ENCODE measurements at places on chromosomes 6 and 20.

GRCh38 chr6:5659467-5659866 is 347.3 kb downstream of the NRN1 start:
- DNase-seq: no peak

GRCh38 chr20:45771182-45771759 is 20.4 kb downstream of the WFDC3 start:
- DNase-seq: peak; percentile 84

DNA sequence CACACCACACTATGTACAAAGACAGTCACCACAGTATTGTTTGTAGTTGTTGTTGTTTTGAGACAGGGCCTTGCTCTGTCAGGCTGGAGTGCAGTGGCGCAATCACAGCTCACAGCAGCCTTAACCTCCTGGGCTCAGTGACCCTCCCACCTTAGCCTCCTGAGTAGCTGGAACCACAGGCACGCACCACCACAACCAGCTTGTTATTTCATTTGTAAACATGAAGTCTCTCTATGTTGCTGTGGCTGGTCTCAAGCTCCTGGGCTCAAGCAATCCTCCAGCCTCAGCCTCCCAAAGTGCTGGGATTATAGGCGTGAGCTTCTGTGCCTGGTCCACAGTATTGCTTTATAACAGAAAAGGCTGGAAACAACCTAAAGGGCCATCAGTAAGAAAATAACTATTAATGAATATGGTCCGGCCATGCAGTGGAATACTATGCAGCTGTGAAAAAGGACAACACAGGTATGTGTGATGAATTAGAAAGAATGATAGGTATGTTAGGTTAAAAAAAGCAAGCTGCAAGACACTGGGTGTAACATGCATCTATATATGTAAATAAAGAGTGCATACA is 30.0 kb upstream of the PTGIS start:
- no peak for DNase-seq

GRCh38 chr6:29506446-29507067 is 18.8 kb upstream of the MAS1L start:
- DNase-seq: no peak

- DNase-seq: no peak
These were observed 89.2 kb downstream of the ARID1B start for GRCh38 chr6:156866220-156867015.

GRCh38 chr6:41824571-41825569 is 37.4 kb downstream of the TOMM6 start:
- DNase-seq: no peak

- DNase-seq: no peak
These were observed 42.0 kb downstream of the KIAA1755 start for GRCh38 chr20:38218566-38218885.

DNA sequence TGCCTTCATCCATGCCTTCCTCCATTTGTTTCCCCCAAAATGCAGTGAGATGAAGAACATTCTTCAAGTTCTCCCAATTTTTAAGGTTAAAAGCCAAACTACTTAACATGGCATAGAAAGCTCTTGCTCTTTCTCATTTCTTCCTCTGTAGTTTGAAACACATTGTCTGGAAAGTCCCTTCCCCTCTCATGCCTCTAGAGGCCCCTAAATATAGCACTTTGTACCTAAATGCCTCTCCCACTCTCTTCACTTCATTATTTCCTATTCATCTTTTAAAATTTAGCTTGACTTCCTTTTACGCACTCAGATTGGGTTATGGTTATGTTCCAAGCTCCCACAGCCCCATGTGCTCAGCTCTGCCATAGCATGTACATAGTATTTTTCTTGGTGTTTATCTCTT is 389.3 kb downstream of the HDGFL1 start:
- no peak for DNase-seq

DNA sequence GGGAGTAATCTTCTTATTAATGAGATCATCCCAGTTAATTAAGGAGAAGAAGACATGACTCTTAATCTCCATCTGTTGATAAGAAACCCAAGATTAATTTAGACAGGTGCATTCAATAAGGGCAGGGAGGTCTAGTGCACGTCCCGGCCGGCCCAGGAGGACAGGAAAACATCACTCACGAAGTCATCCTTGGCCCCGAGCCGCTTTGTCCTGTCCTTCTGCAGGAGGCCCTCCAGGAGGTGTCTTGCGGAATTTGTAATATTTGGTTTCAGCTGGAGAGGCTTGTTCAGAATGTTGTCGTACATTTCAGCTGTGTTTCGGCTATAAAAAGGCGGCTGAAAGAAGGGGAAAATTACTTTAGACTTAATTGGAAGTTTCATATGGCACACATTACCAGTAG is 118.4 kb upstream of the SLC2A12 start:
- DNase-seq: no peak

GRCh38 chr20:49951151-49951550 is 15.0 kb downstream of the RNF114 start:
- no peak for DNase-seq

DNA sequence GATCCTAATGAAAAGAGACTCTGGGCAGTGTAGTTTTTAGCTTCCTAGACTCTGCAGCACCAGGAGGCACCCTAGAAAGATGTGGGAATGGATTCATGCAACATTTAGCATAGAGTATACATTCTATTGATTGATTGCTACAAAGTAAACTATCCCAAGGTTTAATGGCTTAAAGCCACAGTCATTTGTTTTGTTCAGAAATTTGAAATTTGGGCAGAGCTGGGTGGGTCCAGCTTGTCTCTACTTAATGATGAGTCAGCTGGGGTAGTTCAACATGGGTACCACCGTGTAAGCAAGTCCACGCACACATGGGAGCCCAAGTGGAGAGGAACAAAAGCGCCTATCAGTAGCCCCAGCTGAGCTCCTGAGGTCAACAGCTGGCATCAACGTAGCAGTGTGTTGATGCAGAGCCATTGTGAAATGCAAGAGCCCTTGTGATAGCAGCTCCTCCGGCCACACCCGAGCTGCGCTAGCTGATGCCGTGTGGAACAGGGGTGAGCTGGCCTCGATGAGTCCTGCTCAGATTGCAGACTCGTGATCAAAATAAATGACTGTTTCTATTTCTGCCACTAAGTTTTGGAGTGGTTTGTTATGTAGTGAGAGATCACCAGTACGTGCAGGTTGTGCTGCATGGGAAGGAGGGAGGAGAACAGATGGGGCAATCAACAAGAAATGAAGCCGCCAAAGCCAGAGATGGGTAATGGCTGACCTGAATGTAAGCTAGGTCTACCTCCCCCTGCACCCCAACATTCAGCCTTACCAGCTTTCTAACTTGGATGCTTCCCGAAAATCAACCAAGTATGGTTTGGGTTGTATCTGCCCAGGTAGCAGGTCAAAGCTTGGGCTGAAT is 45.7 kb upstream of the TRAF3IP2 start:
- DNase-seq: no peak

DNA sequence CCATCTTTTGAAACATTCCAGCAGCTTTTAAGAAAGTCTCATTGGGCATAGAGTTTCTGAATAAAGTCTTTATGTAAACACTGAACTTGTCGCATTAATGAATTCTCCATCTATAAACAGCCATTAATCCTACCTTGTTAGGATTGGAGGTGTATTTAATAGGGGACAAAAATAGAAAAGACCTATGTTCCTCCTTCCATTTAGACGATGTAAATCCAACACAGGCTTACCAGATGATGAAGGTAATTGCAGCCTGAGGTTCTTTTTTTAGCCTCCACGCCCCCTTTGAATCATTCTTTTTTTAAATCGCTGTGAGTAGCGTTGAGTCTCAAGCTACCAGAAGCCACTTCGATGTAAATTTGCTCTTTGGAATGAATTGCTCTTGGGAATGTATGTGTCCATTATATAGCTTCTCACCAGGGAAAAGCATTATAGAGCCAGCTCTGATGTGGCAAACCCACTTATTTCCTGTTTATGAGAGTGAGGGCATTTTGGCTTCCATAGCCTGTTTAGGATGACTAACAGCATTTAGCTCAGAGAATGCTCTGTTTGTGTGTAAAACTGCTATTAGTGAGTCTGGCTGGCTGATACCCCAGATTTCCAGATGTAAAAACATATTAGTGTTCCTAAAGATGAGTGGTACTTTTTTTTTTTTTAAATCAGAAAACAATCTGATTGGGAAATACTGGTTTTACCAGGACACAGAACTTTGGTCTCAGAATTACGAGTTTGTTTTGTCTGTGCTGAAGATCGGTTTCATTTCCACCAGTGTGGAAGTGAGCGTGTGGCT is 74.9 kb upstream of the CLDN20 start:
- DNase-seq: no peak

- DNase-seq: no peak
These were observed 92.0 kb downstream of the ARHGAP18 start for GRCh38 chr6:129617986-129618385.

GRCh38 chr6:102619585-102619984 is 1226.1 kb downstream of the GRIK2 start:
- peak; percentile 13 for DNase-seq

GRCh38 chr6:70779934-70780333 is 112.3 kb downstream of the SMAP1 start:
- DNase-seq: no peak

DNA sequence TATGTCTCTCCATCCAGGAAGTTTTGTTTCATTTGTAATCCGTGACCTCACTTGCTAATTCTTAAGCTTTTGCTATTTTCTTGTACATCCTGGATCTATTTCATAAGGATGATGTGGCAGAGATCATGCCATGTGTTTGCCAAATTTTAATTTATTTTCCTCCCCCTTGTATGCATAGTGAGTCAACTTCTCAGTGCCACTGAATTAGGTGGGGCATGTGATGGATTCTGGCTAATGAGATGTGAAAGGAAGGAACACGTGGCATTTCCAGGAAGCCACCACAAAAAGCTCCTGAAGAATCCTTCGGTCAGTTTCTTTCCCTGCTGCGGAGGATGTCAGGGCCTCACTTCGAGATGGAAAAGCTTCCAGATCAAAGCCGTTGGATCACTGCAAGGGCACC is 86.2 kb upstream of the PRL start:
- no peak for DNase-seq

GRCh38 chr6:28729501-28730402 is 194.0 kb downstream of the TRIM27 start:
- DNase-seq: no peak

DNA sequence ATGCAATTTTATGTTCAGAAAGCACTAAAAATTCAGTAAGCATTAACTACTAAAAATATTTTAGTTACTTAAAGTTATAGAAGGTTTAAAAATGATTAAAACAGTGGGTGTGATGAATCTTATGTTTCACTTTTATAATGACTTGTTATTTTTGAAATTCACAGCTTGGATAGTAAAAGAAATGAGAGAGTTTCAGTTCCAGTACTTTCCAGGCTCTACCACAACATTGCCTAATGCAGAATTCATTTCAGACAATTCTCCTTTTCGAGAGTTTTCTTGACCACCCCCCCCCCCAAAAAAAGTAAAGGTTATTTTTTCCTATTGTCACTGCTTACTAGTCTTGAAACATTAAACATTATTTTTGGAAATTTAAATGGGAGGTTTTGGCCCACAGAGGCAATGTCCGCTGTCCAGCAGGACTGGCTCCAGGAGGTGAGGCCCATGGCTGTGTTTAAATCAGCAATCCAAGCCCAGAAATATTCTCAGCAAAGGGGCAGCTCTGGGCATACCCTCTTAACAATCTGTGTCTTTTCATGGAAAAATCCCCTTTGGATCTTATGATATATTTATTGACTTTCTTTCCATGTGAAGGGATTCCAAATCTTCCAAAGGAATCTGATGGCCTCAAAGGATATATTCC is 519.9 kb downstream of the MAFB start:
- DNase-seq: no peak

DNA sequence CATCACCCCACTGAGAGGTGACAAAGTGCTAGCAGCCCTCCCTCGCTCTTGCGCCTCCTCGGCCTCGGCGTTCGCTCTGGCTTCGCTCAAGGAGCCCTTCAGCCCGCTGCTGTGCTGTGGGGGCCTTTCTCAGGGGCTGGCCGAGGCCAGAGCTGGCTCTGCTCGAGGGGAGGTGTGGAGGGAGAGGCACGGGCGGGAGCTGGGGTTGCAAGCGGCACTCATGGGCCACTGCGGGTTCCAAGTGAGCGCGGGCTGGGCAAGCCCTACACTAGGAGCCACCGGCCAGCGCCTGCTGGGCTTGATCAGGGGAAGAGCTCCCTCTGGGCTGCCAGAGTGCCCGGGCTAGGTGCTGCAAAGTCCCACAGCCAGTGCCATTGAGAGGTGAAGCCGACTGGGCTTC is 964.8 kb upstream of the GJE1 start:
- no peak for DNase-seq

GRCh38 chr6:12088531-12088930 is 76.4 kb downstream of the HIVEP1 start:
- DNase-seq: no peak

DNA sequence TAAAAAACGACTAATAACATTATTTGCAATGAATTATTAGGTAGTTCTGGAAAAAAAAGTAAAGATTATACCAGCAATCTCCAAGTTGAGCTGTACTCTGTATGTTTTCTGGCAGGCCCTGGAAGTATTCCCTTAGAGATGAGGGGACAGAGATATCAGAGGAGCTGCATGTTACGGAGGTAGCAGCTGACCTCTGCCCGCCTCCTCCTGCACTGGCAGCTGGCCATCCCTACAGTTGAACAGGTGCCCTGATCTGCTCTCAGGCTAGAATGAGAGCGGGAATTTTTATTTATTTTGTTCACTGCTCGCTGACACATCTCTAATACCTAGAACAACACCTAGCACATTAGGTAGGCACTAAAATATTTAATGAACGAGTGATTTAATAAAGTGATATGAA is 23.1 kb downstream of the FBXL4 start:
- no peak for DNase-seq

DNA sequence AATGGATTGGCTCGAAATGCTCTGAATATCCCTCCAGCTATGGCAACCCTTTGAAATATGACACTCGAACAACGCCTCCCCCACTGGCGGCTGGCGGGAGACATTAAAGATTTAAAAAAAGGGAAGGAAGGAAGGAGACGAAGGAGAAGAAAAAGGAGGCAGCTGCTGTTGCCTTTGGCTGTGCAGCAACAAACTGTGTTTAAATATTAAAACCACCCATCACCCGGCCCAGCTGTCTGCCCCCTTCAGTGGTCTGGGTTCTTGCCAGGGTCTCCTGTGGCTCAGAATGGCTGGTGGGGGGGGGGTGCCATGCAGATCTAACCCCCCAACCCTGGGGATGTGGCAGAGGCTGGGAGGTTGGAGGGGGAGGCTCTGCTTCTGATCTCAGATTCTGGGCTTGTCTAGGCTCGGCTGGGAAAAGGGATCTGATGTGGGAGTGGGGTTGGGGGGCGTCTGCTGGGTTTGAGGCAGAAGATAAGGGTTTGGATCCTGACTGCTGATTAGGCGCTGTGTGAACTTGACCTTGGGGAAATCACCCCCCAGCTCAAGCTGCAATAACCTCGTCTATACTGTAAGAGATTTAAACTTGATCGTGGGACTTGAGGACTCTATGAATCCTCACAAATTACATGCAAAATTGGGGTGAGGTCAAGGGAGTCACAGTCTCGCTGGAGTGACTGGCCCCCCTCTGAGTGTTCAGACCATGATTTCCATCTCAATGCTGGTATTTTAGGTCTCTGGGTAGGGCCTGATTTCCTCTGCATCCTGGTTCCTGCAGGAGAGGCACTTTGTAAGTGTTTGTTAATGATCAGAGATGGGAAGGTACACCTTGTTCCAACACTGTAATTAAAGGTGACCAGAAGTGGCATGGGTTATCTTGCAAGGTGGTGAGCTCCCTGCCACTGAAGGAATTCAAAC is 40.3 kb upstream of the BLCAP start:
- no peak for DNase-seq

Measured in NCI-H460 (cell line).